ENCODE measurements at places on chromosomes 12 and 14. TPM values are rescaled to one million over a fixed set of nuclear protein-coding genes. Genes with fewer than 3 reads are reported as not detected.

The TMEM229B gene
- 0.24 TPM for total RNA-seq

The SNRPF gene
- total RNA-seq = 197 TPM

The SSTR1 gene
- not detected for total RNA-seq

The MYO1H gene
- total RNA-seq = not detected

The ZFHX2 gene
- 0.99 TPM for total RNA-seq

The P2RX7 gene
- not detected for total RNA-seq

The GNPTAB gene
- 17.3 TPM for total RNA-seq

The MIA2 gene
- total RNA-seq = 19.0 TPM

The SERPINA9 gene
- total RNA-seq = not detected

The MYF6 gene
- not detected for total RNA-seq

The BAZ2A gene
- total RNA-seq = 45.3 TPM

The SIX6 gene
- not detected for total RNA-seq

The AQP2 gene
- not detected for total RNA-seq

The PLEK2 gene
- total RNA-seq = 25.3 TPM

The KRT7 gene
- total RNA-seq = 4,985 TPM

The TAS2R46 gene
- not detected for total RNA-seq

The TBC1D30 gene
- total RNA-seq = 1.5 TPM

The CD69 gene
- not detected for total RNA-seq

The KCNC2 gene
- not detected for total RNA-seq

The RBM25 gene
- total RNA-seq = 54.6 TPM

The SLC6A12 gene
- 1.2 TPM for total RNA-seq

Measured in A549 treated with dexamethasone at 1 μM for 4 hours (cell line).